ENCODE measurements at places on chromosomes 4 and X.
A peak's percentile ranks its signal among the peaks of the same experiment; 100 is the strongest.

GRCh38 chrX:23819385-23820234 is 36.6 kb downstream of the SAT1 start:
- DNase-seq, result no peak

DNA sequence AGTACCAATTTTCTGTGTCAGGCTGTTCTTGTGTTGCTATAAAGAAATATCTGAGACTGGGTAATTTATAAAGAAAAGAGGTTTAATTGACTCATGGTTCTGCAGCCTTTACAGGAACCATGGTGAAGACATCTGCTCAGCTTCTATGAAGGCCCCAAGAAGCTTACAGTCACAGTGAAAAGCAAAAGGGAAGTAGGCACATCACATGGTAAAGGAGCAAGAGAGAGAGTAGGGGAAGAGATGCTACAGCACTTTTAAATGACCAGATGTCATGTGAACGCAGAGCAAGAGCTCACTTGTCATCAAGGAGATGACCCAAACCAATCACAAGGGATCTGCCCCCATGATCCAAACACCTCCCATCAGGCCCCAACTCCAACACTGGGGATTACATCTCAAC is 174.3 kb downstream of the ATP10D start:
- DNase-seq, result no peak

DNA sequence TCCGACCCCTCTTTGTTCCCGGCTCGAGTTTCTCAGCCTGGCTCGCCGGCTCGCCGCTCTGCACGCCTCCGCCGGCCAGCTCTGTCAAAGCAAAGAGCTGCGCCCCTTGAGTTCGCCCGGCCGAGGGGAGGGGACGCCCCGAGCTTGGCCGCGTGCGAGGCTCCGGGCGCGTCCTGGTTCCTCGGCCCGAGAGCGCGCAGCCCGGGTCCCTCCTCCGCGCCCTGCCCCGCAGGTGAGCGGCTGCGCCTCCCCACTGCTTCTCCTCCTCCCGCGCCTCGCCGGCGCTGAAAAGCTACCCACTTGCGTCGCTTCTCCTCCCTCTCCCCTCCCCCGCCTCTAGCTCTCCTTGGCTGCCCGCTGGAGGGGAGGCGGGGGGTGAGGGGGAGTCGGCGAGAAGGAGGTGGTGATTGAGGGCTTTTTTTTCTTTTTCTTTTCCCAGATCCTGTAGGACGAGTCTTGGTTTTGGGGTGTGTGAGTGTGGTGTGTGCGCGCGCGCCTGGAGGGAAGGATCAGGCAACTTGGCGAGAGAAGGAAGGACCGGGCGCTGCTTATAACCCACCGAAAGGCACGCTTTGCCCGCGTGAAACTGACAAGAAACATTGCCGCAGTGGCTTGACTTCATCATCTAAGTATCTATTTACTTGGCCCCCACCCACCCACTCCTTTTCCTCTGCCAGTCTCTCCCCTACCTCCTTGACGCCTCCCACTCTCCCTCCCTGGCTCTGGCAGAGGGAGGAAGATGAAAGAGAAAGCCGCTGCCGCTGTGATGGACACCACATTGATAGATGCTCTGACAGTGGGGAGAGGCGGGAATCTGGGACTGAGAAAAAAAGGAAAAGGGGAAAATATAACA is at the start of gene LEF1:
TSS of gene LEF1 (minus strand) at position 262 of the 853 bp plus-strand sequence. CDS start 1,165 bp downstream, outside the sequence.
- peak; percentile 73 for DNase-seq

- no peak for DNase-seq
These were observed 1.0 kb upstream of the PDGFRA start for GRCh38 chr4:54228056-54228527.

DNA sequence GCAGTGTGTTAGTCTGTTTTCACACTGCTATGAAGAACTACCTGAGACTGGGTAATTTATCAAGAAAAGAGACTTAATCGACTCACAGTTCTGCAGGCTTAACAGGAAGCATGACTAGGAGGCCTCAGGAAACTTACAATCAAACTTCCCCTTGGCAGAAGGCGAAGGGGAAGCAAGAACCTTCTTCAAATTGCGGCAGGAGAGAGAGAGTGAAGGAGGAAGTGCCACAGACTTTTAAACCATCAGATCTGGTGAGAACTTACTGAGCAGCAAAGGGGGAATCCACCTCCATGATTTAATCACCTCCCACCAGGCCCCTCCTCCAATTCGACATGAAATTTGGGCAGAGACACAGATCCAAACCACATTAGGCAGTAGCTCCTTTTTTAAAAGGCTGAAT is 59.2 kb upstream of the LEF1 start:
- no peak for DNase-seq

GRCh38 chr4:37821953-37822605 is 4.4 kb upstream of the PGM2 start:
- DNase-seq, result no peak

- no peak for DNase-seq
These were observed 275.5 kb downstream of the RAB28 start for GRCh38 chr4:13208558-13209193.

GRCh38 chr4:74615411-74615810 is 170.5 kb downstream of the AREG start:
- no peak for DNase-seq

GRCh38 chr4:12875640-12876243 is 608.4 kb downstream of the RAB28 start:
- no peak for DNase-seq

DNA sequence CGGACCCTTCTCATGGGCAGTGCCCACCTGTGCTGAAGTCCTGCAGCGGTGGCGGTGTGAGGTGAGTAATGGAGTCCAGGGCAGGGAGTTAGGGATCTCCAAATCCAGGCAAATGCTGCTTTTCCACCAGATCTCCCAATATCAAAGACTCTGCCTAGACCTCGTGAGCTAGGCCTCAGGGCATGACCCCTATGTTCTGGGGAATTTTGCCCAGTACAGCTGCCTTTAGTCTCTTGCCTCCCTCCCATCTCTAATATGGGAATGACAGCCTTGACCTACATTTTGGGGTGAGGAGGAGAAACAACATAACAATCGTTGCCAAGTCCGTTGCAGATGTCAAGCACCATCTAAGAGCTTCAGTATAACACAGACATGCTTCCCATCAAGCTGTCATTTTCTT is 7.3 kb downstream of the PAK3 start:
- no peak for DNase-seq

- no peak for DNase-seq
These were observed 78.4 kb upstream of the MAP3K15 start for GRCh38 chrX:19593690-19594089.

DNA sequence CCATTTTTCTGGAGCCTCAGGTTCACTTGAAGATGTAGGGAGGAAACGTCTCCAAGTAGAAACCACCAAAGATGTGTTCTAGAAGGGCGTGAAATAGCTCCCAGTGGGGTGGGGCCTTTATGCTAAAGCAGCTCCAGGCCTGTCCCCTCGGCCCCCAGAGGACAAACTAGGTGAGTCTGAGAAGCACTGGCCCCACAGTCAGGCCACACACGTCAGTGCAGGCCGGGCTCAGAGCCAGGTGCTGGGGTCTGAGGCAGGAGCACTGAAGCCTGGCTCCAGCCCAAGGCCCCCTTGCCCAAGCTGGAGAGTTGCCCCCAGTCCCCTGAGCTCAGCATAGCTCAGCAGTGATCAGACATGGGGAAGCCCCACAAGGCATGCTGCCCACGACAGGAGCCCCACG is 95.4 kb upstream of the PSAPL1 start:
- no peak for DNase-seq

- no peak for DNase-seq
These were observed 11.1 kb upstream of the CC2D2A start for GRCh38 chr4:15458616-15459015.

DNA sequence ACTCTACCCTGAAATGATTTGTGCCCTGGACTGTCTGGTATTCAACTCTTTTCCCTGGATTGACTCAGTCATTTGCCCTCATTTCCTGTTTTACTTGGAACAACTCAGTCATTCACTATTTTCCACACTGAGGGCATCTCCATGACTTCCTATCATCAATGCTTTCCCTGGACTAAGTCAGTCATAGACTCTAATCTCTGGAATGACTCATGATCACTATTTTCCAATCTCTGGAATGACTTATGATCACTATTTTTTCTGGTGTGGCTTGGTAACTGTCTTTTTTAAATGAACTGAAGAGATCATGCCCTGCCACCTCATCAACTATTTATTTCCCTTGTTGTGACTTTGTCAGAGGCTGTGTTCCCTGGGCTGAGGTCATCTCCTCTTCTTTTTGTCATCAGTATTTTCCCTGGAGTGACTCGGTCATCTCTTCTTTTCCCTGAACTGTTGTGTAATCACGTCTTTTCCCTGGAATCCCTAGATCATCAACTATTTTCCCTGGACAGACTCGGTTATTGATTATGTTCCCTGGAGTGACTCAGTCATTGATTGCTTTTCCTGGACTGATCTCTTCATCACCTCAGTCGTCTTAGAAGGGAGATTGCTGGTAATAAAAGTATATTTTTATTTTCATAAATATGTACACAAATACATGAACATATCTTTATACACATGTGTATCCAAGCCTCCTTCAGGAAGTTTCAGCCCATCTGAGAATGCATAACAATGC is 327.1 kb upstream of the VCX start:
- no peak for DNase-seq

GRCh38 chrX:139179592-139179991 is 350.9 kb upstream of the F9 start:
- no peak for DNase-seq

- DNase-seq, result no peak
These were observed 44.3 kb downstream of the GALNTL6 start for GRCh38 chr4:171857302-171858012.

DNA sequence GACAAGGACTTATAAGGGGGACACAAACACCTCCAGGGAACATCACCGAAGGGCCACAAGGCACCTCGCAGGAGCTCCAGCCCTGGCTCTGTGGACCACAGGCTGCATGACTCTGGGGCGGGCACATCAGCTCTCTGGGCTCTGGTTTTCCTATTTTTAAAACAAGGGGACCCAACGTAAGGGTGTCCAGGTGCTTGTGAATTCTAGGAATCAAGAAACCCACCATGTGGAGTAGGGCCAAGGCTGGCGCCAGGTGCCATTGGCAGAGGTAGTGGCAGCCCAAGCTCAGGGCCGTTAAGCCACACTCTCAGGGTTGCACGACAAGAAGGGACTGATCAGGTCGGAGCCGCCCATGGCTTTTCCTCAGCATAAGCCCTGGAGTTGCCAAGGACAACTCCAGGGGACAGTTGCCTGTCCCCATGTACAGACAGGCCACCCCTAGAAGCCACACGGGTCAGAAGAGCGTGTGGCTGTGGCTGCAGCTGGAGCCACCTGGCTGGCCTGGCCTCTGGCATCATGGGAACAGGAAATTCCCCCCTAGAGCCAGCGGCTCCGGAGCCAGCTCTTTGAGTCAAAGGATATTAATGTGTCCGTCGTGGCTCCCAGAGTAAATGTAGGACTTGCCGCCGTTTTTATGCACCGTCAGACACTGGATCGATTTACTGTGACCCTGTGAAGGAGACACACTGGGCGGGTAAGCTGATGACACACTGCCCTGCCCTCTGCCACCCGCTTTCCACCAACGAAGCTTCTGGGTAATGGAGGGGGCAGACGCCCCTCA is 32.5 kb downstream of the WDR1 start:
- no peak for DNase-seq
